Astrocyte (in vitro differentiated cells and primary cell): ENCODE measurements at places on chromosomes 4 and X.
A peak's percentile ranks its signal among the peaks of the same experiment; 100 is the strongest.

DNA sequence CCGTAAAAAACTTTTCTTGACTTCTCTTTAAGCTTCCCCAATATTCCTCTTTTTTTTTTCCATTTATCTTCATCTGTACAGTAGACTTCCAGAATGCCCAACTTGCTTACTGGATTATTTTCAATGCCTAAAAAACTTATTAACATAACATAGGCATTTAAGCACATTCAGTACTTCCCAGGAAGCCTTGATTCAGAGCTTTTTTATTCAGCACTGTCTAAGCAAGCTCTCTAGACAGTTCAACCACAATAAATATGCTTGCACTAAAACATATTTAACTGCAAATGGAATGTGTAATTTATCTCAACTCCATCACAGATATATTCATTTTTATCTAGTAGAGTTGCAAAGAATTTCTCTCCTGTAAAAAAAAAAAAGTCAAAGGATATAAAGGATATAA is 997.8 kb downstream of the ARAP2 start:
- no peak for DNase-seq

- no peak for DNase-seq
Measured at GRCh38 chr4:75708218-75708691, 16.1 kb upstream of the USO1 start.

DNA sequence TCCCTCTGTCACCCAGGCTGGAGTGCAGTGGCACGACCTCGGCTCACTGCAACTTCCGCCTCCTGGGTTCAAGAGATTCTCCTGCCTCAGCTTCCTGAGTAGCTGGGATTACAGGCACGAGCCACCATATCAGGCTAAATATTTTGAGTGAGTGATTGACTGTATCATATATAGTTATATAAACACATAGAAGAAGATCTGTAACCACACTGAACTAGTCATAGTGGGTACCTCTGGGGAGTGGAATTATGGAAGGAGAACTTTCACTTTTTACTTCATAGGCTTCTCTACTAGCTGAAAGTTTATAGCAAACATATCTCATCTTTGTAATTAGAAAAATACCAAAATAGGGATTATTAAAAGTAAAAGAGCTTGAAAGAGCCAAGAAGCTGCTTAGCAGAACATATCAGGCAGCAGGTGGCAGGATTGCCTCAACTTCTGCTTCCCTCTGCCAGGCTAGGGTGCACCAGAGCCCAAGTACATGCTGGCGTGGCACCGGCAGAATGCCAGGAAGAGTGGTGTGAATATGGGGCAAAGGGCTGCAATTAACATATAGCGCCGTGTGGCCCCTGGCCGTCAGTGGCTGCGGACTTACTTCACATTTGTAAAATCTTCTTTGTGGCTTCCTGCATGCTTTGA is 39.5 kb upstream of the CD40LG start:
- no peak for DNase-seq

DNA sequence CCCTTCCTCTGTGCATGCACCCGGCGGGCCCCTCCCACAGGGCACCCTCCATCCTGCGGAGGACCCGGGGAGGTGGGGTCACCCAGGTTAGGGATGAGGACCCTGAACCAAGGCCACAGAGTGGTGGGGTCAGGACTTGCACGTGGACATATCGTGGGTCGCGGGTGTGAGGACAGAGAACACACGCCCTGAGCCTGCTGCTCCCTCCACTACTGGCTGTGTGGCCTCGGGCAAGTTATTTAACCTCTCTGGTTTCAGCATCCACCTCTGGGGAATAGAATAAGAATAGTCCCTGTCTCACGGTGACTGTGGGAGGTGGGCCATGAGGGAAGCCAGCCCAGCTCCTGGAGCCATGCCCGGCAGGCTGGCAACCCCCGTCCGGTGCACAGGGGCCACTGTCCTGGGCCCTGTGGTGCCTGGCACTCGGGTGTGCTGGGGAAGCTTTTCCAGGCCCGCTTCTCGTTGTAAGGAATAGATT is 5.1 kb downstream of the PSAPL1 start:
- no peak for DNase-seq

DNA sequence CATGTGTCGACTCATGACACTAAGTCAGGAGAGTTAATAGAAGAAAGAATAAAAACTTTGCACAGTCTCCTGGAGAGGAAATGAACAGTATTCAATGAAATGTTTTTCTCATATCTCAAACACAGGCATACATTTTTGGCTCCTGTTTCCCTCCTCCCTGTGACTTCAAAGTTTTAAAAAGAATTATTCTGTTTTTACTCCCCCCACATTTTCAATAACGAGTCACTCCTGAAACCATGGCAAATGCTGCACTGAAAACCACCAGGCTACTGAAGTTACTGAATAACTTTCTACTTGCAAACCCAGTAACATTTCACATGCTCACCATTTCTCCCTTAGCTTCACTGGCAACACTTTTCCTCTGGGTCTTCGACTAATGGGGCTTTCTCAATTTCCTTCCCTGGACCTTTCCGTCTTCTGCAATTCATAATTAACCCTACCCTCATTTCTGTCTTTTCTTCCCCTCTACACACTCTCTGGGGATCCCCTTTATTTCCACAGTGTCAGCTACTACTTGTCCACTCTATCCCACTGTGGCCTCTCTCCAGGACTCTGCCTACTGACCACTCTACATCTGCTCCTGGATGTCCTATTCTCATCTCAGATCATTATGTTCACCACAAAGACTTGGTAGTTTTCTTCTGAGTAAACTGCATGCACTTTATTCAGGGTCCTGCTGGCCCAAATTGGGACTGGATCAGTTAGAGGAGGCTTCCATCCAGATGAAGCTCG is 225.8 kb upstream of the ETNPPL start:
- peak; percentile 10 for DNase-seq

DNA sequence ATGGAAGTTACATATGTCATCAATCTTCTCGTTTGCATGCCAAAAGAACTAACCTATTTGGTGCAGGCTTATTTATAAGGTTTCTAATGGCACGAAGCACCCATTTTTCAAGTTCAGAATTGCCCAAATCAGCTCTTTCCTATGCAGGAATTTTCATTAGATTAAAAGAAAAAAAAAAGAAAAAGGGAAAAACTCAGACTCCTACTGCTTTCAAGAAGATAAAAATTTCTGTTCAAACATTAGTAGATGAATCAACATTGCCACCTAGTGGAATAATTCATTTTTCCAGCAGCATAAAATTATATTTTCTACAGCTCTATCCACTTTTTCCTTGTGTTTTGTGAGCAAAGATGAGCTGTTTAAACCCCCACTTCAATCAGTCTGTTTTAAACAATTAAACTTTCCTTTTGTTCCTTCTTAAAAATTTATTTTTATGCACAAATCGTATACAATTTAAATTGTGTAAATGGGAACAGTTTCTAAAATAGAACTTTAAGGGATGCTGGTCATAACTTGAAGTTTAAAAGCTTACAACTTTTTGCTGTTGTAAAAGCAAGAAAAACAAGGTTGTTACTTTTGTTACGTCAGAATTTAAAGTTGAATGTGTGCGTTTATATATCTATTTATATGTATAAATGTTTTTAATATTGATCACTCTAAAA is 309.9 kb downstream of the ARAP2 start:
- peak; percentile 3 for DNase-seq

- DNase-seq: no peak
Measured at GRCh38 chr4:146023334-146023967, 84.8 kb upstream of the ZNF827 start.

DNA sequence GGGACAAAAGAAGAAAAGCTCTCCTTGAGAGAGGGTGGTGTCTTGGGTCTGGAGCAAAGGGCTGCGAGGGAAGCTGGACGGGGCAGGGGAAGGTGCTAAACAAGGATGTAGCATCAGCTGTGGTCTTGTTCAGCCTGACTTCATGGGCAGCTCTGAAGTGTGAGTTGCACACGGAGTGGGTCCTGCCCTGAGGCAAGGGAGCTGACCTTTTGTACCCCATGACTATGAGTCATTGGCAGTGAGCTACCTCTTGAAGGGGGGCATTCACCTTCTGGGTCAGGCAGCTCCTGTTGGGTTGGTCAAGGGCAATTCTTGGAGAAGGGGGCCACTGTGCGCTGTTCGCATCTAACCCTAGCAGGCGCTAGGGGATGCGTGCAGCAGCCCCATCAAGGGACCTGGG is 151.8 kb downstream of the SMIM20 start:
- no peak for DNase-seq

- DNase-seq: no peak
Measured at GRCh38 chrX:17860179-17860780, 818 bp downstream of the RAI2 start.

- no peak for DNase-seq
Measured at GRCh38 chrX:133607419-133608348, 192.4 kb upstream of the GPC4 start.

DNA sequence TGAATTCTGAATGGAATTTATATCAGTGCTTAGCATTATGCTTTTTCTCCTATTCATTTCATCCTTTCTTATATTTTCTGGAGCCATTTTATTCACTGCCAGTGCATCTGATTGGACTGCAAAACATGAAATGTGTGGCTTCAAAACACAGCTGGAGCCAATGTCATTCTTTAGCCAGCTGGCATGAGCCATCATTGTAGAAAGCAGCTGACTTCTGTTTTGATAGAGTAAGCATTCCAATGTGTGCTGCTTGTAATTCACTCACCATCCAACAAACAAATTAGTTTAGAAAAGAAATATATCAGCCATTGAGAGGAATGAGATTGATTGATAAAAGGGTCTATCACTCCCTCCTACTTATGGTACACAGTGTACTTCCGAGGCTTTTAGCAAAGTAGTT is 2616.0 kb downstream of the ARAP2 start:
- no peak for DNase-seq

DNA sequence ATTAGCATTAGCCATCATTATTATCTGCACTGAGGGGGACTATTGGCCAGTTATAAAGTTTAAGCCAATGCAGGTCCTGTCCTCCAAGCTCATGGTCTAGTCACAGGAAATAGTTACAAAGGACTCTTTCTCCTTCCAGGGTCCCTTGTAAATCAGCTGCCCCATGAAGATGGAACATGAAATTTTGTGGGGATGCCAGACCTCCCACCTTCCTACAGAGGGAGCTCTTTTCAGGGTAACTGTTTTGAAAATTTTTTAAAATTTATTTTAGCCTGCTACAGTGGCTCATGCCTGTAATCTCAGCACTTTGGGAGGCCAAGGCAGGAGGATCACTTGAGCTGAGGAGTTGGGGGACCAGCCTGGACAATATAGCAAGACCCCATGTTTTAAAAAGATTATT is 124.4 kb upstream of the SLC34A2 start:
- no peak for DNase-seq

DNA sequence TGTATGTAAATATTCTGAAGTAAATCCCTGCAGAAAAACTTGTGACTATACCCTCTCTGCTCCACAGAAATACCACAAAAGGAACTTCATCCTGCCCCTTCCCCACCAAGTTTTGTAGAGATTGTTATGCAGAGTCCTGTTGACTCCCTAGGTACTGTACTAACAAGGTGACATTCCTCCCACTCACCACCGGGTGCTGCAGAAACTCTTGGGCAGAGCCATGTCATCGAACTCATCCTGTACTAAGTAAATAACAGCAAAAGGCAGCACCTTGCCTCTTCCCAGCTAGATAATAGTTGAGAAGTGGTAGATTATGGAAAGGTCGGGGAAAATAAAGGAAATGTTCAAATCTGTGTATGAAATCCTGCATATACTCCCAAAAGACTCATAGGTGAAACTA is 233.3 kb downstream of the STPG2 start:
- DNase-seq: no peak

DNA sequence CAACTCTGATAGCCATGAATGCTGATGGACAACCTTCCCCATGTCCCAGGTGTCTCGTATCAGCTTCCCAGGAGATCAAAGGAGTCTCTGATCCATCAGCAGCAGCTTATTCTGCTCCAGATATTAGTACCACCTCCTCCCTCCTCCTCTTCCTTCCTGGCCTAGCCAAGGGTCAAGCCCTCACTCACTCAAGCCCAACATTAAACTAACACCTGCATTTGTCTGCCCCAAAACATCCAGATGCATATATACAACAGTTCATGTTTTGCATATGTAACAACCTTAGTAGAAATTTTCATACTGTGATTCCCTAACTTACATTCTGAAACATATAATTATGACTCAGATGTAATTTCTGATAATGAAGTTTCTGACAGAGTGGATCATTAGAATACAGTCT is 29.9 kb downstream of the BCLAF3 start:
- DNase-seq: no peak

- DNase-seq: peak; percentile 36
Measured at GRCh38 chr4:182642831-182643230, 274.4 kb downstream of the DCTD start.

GRCh38 chrX:153725039-153725831 is 579 bp downstream of the ABCD1 start:
- DNase-seq: no peak

DNA sequence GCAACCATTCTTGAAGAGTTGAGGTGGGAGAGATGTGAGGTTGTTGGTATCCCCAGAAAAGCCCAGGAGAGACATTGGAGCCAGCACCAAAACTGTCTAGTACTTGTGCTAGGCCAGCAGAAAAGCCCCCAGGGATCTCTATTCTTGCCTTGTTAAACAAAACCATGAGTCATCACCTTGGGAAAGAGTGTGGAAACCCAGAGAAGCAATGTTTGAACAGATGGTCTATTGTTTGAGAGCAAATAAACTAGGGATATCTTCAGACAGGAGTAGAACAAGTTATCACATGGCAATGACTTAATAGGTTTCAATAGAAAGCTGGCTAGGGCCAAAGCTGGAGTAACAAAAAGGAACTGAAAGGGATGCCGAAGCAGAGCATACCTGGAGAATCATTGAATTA is 195.7 kb upstream of the CASK start:
- DNase-seq: peak; percentile 68

DNA sequence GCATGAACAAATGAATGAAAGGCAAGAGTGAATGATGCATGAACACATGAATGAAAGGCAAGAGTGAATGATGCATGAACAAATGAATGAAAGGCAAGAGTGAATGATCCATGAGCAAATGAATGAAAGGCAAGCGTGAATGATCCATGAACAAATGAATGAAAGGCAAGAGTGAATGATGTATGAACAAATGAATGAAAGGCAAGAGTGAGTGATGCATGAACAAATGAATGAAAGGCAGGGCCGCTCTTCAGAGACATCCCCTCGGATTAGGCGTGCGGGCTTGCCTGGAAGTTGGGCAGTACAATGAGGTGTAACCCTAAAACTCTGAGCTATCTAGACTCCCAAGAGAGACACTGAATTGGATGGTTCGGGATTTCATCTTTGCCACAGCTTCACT is 3.7 kb downstream of the PCGF3 start:
- DNase-seq: no peak

DNA sequence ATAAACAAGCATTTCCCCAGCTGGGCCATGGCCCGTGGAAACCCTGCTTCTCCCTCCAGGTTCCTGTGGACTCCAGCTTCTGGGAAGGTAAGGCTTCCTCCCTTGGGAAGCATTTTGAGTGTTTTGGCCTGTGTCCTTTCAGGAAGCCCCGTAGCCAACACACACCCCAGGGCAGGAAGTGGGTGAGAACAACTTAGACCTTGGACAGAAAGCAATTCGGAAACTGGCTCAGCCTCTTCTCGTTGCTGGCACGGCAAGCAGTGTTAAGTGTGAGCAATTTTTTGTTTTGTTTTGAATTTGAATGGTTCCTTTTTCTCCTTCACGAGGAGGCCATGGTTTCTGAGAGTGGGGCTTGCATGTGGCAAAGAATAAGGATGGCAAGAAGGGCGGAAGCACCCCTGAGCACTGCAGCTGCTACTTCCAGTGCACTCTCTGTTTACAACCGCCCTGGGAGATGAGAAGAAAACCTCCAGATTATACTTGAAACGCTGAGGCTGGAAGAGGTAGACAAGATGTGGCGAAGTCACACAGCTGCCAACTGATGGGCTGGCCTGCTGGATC is 14.1 kb upstream of the CYTL1 start:
- DNase-seq: peak; percentile 33

- no peak for DNase-seq
Measured at GRCh38 chr4:4341861-4342650, 44.8 kb upstream of the NSG1 start.

- DNase-seq: peak; percentile 2
Measured at GRCh38 chrX:14738643-14739042, 134.2 kb downstream of the FANCB start.
